A673 (cell line): ENCODE measurements at places on chromosomes 5 and 9. TPM values are rescaled to one million over a fixed set of nuclear protein-coding genes. Genes with fewer than 3 reads are reported as not detected.

GRCh38 chr5:141780240-141780951, 97.8 kb downstream of the PCDH1 start:
- no peaks in the 10 kb centered on the region for H3K27me3 ChIP-seq
- H3K27ac ChIP-seq, result no peak overlapping the region
- H3K4me3 ChIP-seq, result no peak overlapping the region
- no peak for DNase-seq
- no peaks in the 10 kb centered on the region for H3K36me3 ChIP-seq

DNA sequence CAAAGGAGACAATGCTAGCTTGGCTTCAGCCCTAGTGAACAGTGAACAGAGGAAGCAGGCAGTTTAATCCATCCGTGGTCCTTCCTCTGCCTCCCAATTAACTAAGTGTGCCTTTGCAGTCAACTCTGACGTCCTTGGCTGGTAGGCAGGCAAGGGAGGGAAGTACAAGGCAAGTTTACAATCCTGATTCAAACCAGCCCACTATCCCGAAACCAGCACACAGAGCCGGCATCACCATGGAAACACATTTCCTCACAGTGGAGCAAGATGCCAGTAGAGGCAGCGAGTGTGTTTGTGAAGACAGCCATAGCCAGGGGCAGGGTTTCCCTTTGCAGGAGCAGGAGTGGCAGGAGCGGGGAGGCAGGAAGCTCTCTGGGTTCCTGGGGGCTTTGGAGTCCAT, 73.9 kb downstream of the GOLPH3 start:
- peaks cover 4% of the 10 kb centered on the region for H3K4me1 ChIP-seq
- H3K36me3 ChIP-seq, result peaks cover 24% of the 10 kb centered on the region
- H3K4me3 ChIP-seq, result no peak overlapping the region
- H3K27me3 ChIP-seq, result no peaks in the 10 kb centered on the region

DNA sequence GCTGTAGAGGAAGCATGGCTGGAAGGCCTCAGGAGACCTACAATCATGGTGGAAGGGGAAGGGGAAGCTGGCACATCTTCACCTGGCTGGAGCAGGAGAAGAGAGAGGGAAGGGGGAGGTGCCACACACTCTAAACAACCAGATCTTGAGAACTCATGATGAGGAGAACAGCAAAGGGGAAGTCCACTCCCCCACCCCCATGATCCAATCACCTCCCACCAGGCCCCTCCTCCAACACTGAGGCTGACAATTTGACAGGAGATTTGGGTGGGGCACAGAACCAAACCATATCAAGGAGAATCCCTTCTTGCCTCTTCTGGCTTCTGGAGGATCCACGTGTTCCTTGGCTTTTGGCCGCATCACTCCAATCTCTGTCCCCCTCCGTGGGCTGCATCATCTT, 13.1 kb upstream of the CMBL start:
- H3K27ac ChIP-seq, result no peak overlapping the region
- no peaks in the 10 kb centered on the region for H3K27me3 ChIP-seq
- H3K36me3 ChIP-seq, result no peaks in the 10 kb centered on the region

The LVRN gene
- not detected in 2 replicates for total RNA-seq

- no peaks in the 10 kb centered on the region for H3K36me3 ChIP-seq
- H3K27me3 ChIP-seq, result peaks cover 9% of the 10 kb centered on the region
- DNase-seq, result no peak
- no peaks in the 10 kb centered on the region for H3K4me1 ChIP-seq
- no peak overlapping the region for H3K4me3 ChIP-seq
- H3K27ac ChIP-seq, result no peak overlapping the region
Observed at GRCh38 chr5:135296900-135297816, 101.9 kb downstream of the MACROH2A1 start.

The NDUFB6 gene
- total RNA-seq, result 77.5 and 82.6 TPM in 2 replicates

The IGFBPL1 gene
- total RNA-seq, result 0.90 and 0.96 TPM in 2 replicates

- H3K27me3 ChIP-seq, result no peaks in the 10 kb centered on the region
- no peaks in the 10 kb centered on the region for H3K4me1 ChIP-seq
- H3K4me3 ChIP-seq, result no peak overlapping the region
Observed at GRCh38 chr9:112867275-112867991, 23.2 kb downstream of the SLC46A2 start.

DNA sequence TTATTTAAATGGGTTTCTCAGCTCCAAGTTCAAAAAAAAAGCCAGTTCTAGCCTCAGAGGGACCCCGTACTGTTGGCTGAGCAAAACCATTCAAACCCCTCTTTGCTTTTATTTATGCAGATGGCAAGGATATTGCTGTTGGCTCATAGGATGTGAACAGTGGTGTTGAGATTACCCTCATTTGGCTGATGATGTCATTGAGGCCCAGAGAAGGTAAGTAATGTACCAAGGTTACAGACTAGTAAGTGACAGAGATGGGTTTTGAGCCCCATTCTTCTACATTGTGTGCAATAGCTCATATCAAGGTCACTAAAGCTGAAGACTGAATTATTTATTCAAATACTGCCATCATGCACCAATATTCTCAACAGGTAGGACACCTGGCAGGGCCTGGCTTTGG, 122.2 kb upstream of the PCA3 start:
- peaks cover 23% of the 10 kb centered on the region for H3K27me3 ChIP-seq
- H3K4me3 ChIP-seq, result no peak overlapping the region
- no peaks in the 10 kb centered on the region for H3K4me1 ChIP-seq
- DNase-seq, result no peak
- no peaks in the 10 kb centered on the region for H3K36me3 ChIP-seq

The KCNMB1 gene
- total RNA-seq, result not detected in 2 replicates

GRCh38 chr9:29212397-29213387, 1639.4 kb upstream of the C9orf72 start:
- DNase-seq, result peak; percentile 74
- peak overlapping the region; percentile 91 for H3K27ac ChIP-seq
- H3K27me3 ChIP-seq, result no peaks in the 10 kb centered on the region
- H3K4me1 ChIP-seq, result peaks cover 29% of the 10 kb centered on the region
- H3K36me3 ChIP-seq, result no peaks in the 10 kb centered on the region
- peak overlapping the region; percentile 82 for H3K4me3 ChIP-seq

The SLC34A1 gene
- not detected in 2 replicates for total RNA-seq

DNA sequence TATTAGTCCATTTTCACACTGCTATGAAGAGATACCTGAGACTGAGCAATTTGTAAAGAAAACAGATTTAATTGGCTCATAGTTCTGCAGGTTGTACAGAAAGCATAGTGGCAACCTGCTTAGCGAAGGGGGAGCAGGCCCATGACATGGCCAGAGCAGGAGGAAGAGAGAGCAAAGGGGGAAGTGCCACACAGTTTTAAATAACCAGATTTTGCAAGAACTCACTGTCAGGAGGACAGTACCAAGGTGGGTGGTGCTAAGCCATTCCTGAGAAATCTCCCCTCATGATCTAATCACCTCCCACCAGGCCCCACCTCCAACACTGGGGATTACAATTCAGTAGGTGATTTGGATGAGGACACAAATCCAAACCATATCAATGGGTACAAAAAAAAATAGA, 16.8 kb upstream of the PCSK5 start:
- no peak for DNase-seq
- no peak overlapping the region for H3K27ac ChIP-seq
- no peaks in the 10 kb centered on the region for H3K4me1 ChIP-seq
- no peak overlapping the region for H3K4me3 ChIP-seq
- H3K36me3 ChIP-seq, result no peaks in the 10 kb centered on the region
- H3K27me3 ChIP-seq, result peaks cover 2% of the 10 kb centered on the region

DNA sequence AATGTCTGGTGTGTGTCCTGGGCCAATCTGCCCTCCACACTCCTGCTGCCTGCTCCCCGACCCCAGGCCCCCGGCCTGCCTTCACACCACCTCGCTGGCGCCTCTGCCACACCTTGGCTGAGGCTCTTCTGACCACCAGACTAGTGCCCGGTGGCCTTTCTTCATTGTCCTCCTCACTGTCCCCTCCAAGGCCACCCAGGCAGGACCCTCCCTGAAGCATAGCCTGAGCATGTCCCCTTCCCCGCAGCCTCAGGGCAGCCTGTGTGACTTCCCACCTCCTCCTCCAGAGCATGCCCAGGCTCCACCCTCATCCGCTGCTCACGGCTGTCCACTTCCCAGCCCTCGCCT, 154.6 kb downstream of the OLFM1 start:
- no peak overlapping the region for H3K27ac ChIP-seq
- no peaks in the 10 kb centered on the region for H3K36me3 ChIP-seq
- DNase-seq, result no peak
- H3K4me1 ChIP-seq, result peaks cover 11% of the 10 kb centered on the region
- H3K27me3 ChIP-seq, result no peaks in the 10 kb centered on the region

GRCh38 chr5:169226895-169227294, 74.0 kb downstream of the SLIT3 start:
- H3K27ac ChIP-seq, result no peak overlapping the region
- no peaks in the 10 kb centered on the region for H3K4me1 ChIP-seq
- peaks cover 38% of the 10 kb centered on the region for H3K27me3 ChIP-seq
- no peak overlapping the region for H3K4me3 ChIP-seq

- H3K27me3 ChIP-seq, result peaks cover 60% of the 10 kb centered on the region
- no peaks in the 10 kb centered on the region for H3K36me3 ChIP-seq
- DNase-seq, result no peak
- no peak overlapping the region for H3K4me3 ChIP-seq
- no peaks in the 10 kb centered on the region for H3K4me1 ChIP-seq
Observed at GRCh38 chr9:126688617-126689016, 74.9 kb downstream of the LMX1B start.
